ENCODE measurements at places on chromosomes 5 and 9.

DNA sequence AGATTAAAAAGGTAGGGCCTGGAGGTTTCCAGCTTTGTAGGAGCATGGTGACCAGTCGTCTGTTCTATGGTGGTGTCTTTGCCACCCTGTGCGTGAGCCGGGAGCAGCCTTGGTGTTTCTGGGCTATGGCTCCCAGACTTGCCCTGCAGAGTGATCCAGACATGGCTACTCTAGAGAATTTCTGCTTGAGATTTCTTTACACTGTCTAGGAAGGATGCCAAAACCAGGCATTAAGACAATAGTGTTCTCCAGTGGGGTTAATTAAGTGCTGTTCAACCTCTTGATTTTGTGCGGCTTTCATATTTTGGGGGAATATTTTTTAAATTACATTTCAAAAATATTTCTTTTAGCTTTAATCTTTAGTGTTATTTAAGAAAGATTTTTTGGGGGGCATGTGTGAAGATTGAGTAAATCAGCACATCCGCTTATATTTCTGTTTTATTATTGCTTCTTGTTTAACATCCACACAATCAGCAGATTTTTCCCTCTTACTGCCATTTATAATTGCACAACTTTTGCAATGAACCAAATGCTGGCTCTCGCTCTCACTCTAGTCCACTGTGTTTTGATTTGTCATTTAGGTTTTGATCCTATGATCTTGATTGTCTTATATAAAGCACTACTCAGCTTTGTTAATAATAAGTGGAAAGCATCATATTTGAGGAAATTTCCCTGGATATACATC lies 110.5 kb downstream of the RASGRF2 start:
- DNase-seq, result no peak

GRCh38 chr9:23926368-23926767 lies 100.3 kb upstream of the ELAVL2 start:
- DNase-seq, result no peak

DNA sequence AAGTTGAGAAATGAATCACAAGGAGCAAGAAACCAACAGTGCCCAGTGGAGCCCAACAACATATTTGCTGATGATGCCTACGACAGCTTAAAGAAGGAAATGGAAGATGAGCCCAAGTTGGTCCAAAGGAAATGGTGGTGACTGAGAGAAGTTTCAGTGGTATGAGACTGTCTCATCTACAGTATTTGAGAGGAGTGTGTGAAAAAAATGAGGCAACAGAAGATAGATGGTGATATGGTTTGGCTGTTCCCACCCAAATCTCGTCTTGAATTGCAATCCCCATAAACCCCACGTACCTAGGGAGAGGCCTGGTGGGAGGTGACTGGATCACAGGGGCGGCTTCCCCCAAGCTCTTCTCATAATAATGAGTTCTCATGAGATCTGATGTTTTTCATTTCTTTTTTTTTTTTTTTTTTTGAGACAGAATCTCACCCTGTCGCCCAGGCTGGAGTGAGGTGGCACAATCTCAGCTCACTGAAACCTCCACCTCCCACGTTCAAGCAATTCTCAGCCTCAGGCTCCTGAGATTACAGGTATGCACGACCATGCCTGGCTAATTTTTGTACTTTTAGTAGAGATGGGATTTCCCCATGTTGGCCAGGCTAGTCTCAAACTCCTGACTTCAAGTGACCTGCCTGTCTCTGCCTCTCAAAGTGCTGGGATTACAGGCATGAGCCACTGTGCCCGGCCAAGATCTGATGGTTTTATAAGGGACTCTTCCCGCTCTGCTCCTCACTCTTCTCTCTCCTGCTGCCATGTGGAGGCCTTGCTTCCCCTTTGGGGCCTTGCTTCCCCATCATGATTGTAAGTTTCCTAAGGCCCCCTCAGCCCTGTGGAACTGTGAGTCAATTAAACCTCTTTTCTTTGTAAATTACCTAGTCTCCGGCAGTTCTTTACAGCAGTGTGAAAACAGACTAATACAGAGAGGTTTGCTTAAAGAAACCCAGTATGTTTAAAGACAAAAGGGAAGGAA lies 30.2 kb downstream of the EFCAB9 start:
- DNase-seq, result no peak

GRCh38 chr5:11719888-11720481 lies 184.3 kb downstream of the CTNND2 start:
- peak; percentile 1 for DNase-seq

GRCh38 chr5:169686137-169686536 lies 49.1 kb downstream of the DOCK2 start:
- DNase-seq, result no peak

- no peak for DNase-seq
Measured at GRCh38 chr5:106510321-106510720, 1160.4 kb downstream of the EFNA5 start.

DNA sequence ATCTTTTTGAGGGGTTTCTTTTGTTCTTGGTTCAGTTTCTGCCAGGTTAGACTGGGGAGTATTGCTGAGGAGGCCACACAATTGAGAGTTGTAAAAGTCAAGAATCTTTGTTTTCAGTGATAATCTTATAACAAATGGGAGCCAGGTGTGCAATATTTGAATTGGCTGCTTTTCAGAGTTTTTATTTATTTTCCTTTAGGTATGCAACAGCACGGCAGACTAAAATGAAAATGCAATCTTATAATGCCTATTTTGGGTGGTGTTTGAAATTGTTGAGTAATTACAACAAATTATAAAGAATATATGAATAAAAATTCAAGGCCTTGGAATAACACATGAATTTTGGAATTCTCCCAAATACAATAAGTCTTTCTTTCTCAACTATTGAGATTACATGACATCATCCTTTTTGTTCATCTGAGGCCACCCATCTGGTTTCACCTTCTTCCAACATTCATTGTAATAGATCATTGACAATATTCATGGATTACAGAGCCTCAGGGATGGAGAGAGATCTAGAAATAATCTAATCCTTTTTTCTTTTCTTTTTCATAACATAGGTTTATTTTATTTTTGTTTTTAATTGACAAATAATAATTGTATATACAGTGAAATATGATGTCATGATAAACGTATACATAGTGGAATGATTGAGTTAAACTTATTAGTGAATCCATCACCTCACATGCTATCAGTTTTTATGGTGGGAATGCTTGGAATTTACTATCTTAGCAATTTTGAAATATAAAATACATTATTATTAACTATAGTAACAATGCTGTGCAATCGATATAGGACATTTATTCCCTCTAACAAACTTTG lies 1061.0 kb downstream of the NR2F1-AS1 start:
- no peak for DNase-seq

- DNase-seq, result no peak
Measured at GRCh38 chr5:101393795-101394450, 490.8 kb upstream of the ST8SIA4 start.

DNA sequence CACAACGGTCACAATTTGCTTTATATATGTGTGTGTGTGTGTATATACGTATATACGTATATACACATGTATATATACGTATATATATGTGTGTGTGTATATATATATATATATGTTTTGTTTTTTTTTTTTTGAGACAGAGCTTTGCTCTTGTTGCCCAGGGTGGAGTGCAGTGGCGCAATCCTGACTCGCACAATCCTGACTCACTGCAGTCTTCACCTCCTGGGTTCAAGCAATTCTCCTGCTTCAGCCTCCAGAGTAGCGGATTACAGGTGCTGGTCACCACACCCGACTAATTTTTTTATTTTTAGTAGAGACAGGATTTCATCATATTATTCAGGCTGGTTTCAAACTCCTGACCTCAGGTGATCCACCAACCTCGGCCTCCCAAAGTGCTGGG lies 3.1 kb downstream of the RNF38 start:
- no peak for DNase-seq

- DNase-seq, result no peak
Measured at GRCh38 chr5:132753135-132753987, 6.1 kb downstream of the CCNI2 start.

DNA sequence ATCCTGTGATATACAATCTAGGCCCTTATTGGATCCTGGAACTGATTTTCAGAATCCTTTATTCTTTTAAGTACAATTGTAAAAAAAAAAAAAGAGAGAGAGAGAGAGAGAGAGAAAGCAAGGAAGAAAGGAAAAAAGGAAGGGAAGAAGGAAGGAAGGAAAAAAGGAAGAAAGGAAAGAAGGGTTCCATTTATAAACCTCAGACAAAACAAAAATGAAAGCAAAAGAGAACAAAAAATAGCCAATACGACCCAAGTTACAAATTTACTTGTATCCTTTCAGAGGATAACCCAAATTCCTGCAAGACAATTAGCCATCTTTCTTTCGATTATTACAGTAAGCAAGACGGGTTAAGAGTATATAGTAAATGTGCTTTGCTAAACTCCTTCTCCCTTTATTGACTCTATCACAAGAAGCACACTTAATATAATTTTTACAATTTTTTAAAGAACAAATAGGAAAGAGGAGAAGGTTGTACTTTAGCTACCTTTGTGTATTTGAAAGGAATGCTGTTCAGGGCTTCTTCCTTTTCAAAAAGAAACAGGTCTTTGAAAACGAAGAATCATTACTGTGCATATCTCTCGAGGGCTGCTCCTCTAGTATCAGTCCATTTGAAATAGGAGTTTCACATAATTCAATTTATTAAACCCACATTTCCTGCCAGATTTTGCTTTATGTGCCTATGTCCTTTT lies 543.3 kb downstream of the RAB3C start:
- no peak for DNase-seq

DNA sequence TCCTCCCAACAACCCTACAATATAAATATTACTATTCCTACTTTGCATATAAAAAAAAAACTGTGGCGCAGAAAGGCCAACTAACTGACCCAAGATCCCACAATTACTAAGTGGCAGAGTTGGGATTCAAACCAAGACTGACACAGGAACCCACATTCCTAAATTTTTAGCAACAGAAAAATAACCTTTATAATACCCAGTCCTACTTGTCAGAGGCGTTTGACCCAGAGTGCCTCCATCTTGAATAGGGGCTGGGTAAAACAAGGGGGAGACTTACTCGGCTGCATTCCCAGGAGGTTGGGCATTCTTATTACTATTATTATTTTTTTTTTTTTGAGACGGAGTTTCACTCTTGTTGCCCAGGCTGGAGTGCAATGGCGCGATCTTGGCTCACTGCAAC lies 2.0 kb upstream of the SLC30A5 start:
- DNase-seq, result no peak

GRCh38 chr5:149824120-149824519 lies 94.0 kb downstream of the PPARGC1B start:
- DNase-seq, result peak; percentile 96

GRCh38 chr9:85943757-85944430 lies 2.9 kb downstream of the NAA35 start:
- DNase-seq, result no peak

GRCh38 chr9:81855538-81855937 lies 72.7 kb upstream of the SPATA31D4 start:
- no peak for DNase-seq

- DNase-seq, result no peak
Measured at GRCh38 chr5:76852772-76853171, 3.0 kb downstream of the S100Z start.

GRCh38 chr9:107504585-107505455 lies 15.3 kb upstream of the KLF4 start:
- peak; percentile 64 for DNase-seq

DNA sequence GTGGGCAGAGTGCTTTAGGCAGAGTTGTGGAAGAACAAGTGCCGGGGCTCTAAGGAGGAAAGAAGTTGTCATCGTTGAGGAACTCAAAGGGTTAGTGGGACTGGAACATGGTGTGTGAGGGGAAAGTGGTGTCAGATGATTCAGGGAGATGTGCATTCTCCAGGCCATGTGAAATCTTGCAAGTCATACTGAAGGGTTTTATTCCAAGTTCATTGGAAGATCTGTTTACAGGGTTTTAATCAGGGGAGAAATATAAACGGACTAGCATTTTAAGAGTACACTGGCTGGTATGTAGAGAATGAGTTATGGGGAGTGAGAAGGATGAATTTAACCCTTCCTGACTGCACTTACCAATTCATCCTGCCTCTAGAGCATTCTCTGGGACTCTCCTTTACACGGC lies 49.3 kb downstream of the NR2F1 start:
- DNase-seq, result peak; percentile 18

- DNase-seq, result no peak
Measured at GRCh38 chr5:111480346-111480745, 32.0 kb downstream of the STARD4 start.

DNA sequence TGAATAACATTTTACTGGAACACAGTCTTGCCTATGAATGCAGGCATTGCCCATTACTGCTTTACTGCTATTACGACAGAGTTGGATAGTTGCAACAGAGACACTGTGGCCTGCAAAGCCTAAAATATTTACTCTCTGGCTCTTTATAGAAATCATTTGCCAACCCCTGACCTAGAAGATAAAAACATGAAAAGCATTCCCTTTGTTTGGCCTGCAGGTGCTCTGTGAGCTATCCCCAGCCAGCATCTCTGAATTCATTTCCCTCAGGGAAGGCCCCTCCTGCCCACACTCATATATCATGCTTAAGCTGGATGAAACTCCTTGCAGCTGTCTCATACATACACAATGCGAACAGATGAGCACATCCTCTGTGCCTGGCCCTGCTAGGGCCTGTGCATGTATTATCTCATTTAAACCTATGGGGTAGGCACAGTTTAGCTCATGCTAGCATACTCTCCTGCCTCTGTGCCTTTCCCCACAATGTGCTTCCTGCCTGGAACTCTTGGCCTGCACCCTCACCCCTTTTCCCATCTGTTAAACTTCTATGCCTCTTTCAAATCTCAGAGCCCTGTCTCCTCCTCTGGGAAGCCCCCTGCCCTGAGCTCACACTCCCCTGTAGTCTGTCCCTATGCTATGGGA lies 193.1 kb downstream of the PAX5 start:
- no peak for DNase-seq

DNA sequence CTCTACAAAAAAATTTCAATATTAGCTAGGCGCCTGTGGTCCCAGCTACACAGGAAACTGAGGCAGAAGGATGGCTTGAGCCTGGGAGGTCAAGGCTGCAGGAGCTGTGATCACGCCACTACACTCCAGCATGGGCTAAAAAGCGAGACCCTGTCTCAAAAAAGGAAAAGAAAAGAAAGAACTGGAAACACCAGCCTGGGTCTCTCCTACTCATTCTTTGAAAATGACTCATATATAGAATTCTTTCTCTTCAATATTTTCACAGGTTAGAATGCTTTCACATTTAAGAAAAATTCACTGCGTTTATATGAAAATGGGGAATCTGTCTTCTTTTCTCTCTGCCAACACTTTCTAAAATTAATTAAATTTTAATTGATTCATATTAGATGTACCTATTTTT lies 115.6 kb downstream of the TRPM6 start:
- DNase-seq, result no peak

DNA sequence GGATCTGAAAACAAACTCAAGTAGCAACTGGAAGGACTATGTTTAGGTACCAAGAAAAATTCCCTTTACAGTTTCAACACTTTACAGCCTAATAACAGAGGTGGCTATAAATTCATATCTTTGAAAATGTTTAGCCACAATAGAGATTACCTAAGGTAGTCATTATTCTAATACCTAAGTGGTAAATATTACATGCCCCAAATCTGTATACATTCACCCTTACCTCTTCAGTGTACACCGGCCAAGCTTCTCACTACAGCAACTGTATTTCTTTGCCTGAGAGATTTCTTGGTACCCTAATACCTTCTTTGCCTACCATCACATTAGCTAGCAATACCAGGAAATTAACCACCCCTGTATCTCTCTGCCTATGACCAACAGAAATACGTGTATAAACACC lies 154.0 kb downstream of the RFX3 start:
- no peak for DNase-seq

GRCh38 chr5:54285686-54286085 lies 24.7 kb downstream of the ARL15 start:
- DNase-seq, result no peak

- no peak for DNase-seq
Measured at GRCh38 chr5:40669606-40670390, 9.9 kb upstream of the PTGER4 start.

Data from foreskin melanocyte (primary cell).